Endothelial cell (in vitro differentiated cells): ENCODE measurements at places on chromosomes 1 and 21. TPM values are rescaled to one million over a fixed set of nuclear protein-coding genes. Genes with fewer than 3 reads are reported as not detected.

- H3K4me1 ChIP-seq: no peaks in the 10 kb centered on the region
- H3K27me3 ChIP-seq: peaks cover 7% of the 10 kb centered on the region
- H3K36me3 ChIP-seq: no peaks in the 10 kb centered on the region
- H3K27ac ChIP-seq: no peak overlapping the region
- no peak for DNase-seq
Measured at GRCh38 chr1:1284221-1285101, 4.2 kb downstream of the SCNN1D start.

ADCY10 gene
- 0.31 TPM for total RNA-seq

DNA sequence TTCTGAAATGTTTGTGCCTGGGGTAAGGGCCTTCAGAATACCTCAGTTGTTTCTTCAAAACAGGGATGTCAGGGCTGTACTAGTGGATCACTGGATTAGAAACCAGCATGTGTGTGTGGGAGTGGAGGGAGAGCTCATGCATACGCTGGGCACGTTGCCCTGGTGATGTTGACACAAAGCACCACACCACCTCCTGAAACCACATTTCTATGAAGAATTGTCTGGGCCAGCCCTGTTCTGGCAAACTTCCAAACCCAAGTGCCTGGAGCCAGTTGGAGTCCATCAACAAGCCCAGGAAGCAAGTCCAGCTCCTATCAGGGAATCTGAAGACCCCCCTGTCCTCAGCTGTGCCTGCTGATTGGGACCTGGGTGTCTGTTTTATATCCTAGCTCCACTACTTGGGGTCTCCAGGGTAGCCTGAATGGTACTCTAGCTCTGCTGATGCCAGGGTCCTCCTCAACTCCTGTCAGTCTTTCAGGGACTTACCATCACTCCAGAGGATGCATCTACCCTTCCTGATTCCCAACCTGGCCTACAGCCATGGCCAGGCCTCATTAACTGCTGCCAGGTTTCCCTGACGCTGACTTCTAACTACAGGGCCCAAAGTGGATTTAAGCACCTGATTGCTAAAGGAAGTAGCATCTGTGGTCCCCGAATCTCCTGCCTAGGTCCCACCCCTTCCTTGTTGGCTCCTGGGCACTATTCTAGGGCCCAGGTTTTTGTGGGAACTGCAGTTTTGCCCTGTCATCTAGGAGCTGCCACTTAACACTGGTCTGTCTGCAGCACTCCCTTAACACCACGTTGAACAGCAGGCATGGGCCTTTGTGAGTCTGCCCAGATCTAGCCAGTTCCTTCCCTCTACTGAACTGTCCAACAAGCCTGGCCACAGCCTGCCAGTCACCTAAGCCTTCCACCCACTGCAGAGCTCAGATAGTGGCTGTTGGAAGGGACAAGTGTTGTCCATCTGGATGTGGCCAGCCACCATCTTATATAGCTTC is 45.5 kb downstream of the LPAR3 start:
- H3K36me3 ChIP-seq: no peaks in the 10 kb centered on the region
- no peak overlapping the region for H3K4me3 ChIP-seq
- peaks cover 4% of the 10 kb centered on the region for H3K27me3 ChIP-seq
- no peak for DNase-seq
- no peaks in the 10 kb centered on the region for H3K4me1 ChIP-seq

MX2 gene
- 5.4 TPM for total RNA-seq

DNA sequence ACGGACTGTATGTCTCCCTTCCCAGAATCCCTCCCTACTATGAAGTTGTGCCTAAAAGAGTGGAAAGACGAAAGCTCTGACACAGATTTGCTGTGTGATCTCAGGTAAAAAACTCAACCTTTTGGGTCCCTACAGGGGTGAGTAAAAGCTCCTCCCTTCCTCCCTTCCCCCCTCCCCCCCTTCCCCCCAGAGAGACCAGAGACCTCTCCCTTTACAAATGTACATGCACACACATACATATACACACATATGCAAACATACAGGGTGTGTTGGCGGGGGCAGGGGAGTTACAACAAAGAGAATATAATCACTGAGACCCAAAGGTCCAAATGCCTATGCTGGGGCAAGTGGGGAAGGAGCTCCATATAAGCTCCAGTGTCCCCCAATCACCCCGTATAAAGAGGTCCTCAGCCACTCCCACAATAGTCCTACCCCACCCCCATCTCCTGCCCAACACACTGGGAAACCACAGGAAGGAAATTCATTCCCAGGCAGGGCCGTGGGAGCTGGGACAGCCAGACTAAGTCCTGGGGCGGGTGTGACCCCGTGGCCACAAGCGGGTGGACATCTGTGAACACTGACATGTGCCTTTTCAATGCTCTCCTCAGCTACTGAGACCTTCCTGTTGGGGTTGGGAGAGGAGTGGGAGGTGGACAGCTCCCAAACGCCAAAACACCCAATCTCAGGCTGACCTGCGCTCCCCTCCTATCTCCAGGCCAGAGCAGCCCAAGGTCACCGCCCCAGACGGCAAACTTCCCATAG is 2.0 kb downstream of the MEF2D start:
- peaks cover 5% of the 10 kb centered on the region for H3K36me3 ChIP-seq
- DNase-seq: peak; percentile 50
- H3K27me3 ChIP-seq: peaks cover 11% of the 10 kb centered on the region
- peak overlapping the region; percentile 82 for H3K27ac ChIP-seq
- H3K4me3 ChIP-seq: peak overlapping the region; percentile 94

GRCh38 chr21:17732306-17732705 is 86.8 kb downstream of the C21orf91 start:
- DNase-seq: no peak
- H3K27ac ChIP-seq: no peak overlapping the region
- no peaks in the 10 kb centered on the region for H3K36me3 ChIP-seq
- H3K4me3 ChIP-seq: no peak overlapping the region
- H3K27me3 ChIP-seq: no peaks in the 10 kb centered on the region
